Activated CD4-positive, alpha-beta T cell treated with anti-CD3 and anti-CD28 coated beads for 24 hours (primary cell): ENCODE measurements at places on chromosomes 6 and 20.

DNA sequence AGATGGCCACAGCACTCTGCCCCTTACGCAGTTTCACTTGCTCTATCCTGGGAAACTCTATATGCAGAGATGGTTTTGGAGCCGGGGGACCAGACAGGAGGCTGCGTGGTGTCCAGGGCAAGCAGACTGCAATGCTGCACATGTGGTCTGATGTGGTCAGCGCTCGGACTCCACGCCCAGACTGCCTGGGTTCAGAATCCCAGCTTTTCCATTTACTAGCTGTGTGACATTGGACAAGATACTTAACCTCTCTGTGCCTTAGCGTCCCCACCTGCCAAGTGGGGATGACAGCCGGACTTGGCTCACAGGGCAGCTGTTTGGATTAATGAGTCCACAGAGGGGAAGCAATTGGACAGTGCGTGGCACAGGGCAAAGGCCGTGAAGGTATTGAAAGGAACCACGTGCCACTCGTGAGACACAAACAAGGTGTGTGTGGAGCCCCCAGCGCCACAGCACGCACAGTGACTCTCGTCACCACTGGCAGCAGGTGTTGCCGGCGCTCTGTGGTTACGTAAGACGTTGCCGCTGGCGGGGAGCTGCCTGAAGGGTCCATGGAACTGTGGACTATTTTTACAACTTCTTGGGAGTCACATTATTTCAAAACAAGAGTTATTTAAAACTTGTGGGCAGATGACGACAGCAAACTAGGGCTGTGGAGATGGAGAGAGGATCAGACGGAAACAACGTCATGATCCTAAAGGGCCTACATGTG, 201.4 kb downstream of the PREX1 start:
- DNase-seq, result no peak

GRCh38 chr6:28488916-28489365, 26.7 kb downstream of the GPX6 start:
- DNase-seq, result peak; percentile 25

DNA sequence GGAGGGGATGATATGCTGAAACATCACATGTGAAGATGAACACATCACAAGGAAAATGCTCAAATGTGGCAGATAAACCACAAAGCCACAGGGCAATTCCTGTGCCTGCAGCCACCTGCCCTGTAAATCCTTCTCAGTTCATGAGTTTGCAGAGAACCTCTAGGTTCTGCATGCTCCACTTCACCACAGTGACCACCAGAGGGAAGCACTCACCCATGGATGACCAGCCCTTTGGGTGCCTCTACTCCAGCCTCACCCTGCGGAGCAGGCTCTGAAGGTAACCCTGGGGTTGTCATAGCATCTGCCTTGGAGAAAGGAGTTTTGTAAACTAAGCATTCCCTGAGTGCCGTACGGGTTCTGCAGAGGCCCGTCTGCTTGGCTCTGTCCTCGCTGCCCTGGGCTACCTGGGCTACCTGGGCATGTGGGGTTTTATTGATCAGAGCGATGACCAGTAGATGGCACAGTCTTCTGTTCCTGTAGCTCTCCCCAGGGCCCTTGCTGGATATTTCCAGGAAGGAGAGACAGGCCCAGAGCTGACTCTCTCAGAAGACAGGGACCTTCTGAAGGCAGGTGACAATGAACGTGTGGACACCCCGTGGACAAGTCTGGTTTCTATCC, 31.7 kb upstream of the CST1 start:
- DNase-seq, result no peak

- DNase-seq, result no peak
Measured at GRCh38 chr6:41284726-41285125, 1.8 kb downstream of the TREM1 start.

- no peak for DNase-seq
Measured at GRCh38 chr20:34680586-34681175, 3.8 kb upstream of the PIGU start.

GRCh38 chr20:20303742-20304141, 64.2 kb upstream of the INSM1 start:
- no peak for DNase-seq

DNA sequence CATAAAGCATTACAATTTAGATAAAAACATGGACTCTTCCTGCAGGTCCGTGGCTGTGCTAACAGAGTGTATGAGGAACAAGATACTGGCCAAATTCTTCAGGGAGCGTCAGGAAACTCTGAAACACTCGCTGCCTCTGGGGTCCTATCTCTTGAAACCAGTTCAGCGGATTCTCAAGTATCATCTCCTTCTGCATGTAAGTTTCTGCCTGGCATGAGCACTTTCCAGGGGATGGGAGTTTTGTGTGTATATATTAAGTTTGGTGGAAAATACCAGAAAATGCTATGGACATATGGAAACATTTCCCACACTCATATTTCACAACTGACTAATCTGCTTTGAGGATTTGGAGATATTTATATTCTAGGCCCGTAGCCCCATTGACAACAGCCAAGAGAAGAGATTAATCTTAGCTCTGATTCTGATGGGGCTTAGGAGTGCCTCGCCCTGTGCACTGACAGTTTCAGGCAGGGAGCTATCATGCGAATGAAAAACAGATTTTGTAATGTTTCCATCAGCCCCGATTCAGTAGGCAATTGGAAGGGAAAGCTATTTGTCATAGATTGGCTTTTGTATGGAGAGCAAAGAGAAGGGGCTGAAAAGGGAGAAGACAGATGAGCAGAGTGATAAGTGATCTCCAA, 64.7 kb upstream of the MTHFD1L start:
- no peak for DNase-seq

- DNase-seq, result no peak
Measured at GRCh38 chr20:50574586-50574985, 64.4 kb downstream of the PTPN1 start.

- DNase-seq, result no peak
Measured at GRCh38 chr20:51803148-51803854, 980 bp upstream of the SALL4 start.

DNA sequence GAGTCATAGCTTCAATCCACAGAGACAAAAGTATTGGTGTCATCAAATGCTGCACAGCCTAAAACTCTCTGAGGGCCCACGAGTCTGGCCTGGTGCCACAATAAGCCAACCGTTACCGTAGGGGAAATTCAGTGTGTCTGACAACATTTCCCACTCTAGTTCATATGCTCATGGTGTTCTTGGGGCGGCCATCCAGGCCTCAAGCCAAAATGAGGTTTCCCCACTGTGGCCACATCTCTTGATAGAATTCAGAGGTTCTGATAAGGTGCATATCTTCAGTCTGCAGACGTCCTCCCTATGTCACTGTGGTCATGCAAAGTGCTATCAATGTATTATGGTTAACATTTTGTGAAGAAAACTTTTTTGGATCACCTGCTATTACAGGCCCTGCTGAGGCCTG, 627.7 kb downstream of the QKI start:
- DNase-seq, result no peak

GRCh38 chr6:5837323-5837722, 169.4 kb downstream of the NRN1 start:
- no peak for DNase-seq

GRCh38 chr6:143232849-143233248, 172.2 kb downstream of the AIG1 start:
- no peak for DNase-seq

DNA sequence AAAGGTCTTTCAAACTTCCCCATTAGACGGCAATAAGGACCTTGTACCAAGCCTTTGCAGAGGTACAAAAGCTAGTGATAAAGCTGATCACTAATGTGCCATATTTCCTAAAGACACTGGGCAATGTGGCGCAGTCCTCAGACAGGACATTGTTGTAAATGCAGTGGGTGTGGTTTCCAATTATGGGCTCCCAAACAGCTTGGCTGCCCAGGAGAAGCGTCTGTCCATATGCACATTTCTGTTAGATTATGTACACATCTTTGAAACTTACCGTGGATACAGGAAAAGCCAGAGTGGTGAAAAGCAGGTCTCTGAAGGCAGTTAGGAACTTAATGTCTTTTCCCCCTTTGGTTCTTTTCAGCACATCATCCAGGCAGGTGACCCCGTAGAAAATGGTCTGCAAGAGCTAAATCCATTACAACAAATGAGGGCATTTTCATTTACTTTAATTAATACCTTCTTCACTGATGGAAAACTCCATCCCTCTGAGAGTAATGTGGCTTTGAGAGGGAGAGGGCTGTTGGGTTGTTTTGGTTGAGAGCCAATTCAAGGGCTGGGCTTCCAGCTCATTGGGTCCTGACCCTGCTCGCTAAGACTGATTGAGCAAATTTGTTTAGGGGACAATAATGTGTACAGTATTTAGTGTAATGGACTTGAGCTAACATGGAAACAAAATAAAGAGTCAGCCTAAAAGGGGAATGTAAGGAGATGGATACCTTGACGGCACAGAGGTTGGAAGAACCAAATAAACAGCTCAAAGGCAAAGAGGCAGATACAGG, 10.4 kb downstream of the ADTRP start:
- DNase-seq, result no peak

DNA sequence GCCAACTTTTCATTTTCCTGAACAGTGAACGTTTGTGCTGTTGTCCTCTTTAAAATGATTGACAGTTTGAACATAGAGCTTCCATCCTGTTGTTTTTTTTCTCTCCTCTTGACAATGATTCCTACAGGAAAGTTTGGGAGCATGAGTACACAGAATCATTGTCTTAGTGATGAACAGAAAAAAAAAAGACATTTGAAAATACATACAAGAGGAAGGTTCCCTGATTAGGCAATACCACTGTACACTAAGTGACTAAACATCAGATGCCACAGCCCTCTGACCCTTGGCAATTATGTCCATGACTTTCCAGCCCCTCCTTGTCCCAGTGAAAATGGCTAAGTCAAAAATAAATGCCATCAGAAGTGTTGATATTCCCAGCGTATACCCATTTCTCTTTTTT, 71.5 kb downstream of the RTN4IP1 start:
- no peak for DNase-seq

GRCh38 chr20:63352811-63353221, 8.3 kb downstream of the CHRNA4 start:
- no peak for DNase-seq

DNA sequence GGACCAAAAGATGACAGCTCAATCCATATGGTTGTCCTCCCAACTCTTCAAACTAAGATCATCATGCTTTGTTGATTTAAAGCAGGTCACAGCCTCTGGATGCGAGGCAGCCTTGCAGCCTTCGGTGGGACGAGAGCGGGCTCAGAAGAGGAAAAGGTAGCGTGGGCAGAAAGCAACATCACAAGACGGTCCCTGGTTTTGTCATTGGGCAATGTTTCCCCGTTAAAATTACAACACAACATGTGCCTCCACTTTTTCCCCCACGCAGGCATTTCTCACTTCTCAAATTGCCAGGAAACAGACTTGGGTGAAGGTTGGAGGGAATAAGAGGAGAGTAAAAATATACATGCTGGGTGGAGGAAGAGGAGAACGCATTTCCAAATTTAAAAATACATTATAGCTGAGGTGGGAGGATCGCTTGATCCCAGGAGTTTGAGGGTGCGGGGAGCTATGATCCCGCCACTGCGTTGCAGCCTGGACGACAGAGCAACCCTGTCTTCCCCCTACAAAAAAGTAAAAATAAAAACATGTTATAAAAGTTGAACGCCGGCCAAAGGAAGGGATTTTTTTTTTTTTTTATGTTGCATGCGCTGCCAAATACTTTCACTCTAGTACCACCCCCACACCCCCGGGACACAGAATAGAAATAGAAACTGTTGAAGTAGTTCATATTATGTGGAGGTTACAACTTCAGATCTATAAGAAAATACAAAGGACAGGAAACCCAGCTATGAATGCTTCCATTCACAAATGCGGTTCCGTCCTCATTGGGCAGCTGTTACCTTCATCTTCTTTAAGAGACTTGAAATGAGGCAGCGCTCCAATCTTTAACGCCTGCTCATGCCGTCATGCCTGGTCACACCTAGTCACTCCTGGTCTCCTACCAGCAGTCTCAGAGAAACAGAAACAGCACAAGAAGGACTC, 13.9 kb upstream of the NAA20 start:
- DNase-seq, result no peak

GRCh38 chr6:37285861-37286311, 27.9 kb upstream of the TMEM217 start:
- DNase-seq, result no peak

DNA sequence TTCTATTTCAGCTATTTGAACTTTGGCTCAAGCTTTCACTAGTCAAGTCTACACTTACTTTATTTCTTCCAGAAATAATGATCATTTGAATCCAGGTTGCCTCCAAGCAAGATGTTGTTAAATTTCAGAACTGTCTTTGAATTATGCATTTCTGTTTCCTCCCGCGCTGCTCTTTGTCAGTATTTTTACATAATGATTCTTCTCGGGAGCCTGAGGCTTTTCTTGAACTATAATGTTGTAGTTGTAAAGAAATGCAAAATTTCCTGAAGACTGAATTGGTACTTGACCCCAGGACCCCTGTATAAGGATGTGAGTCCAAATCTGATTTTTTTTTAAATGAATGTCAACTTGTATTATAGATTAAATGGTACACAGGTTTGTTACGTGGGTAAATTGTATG, 80.4 kb downstream of the ARMC2 start:
- DNase-seq, result no peak

GRCh38 chr6:86010915-86011786, 368.5 kb upstream of the SYNCRIP start:
- DNase-seq, result no peak

DNA sequence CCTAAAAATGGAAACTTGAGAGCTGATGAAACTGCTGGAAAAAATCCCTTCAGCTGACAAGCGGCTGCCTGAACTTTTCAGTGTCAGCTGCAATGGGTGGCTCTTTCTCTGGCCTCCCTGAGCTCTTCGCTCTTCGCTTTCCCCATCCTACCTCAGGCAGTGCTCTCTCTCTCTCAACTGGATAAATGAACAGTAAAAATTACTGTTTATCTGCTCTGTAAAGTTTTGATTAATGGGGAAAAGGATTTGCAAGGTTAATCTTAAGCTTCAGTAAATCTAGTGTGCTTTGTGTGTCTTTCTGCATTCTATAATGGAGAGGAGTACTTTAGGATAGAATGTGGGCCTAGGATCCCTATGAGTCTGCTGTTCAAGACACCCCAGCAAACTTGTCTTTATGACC, 35.1 kb downstream of the TMEM14A start:
- DNase-seq, result no peak

DNA sequence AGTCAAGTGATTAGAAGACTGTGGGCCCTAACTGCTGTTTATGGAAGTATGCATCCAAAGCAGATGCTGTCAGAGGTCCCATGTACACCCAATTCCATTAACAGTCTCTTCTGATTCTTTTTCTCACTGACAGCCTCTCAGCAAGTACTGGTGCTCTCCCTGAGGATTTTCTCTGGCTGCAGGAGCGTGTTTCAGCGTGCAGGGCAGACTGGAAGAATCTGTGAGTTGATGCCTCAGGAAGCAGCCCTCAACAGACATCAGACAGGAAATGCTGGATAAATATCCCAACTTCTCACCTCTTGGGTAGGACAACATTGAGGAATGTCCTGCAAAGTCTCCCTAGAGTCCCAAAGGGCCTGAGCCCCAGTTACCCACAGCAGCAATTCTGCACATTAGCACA, 40.8 kb downstream of the ANKEF1 start:
- no peak for DNase-seq

- no peak for DNase-seq
Measured at GRCh38 chr20:58168843-58169242, 59.6 kb downstream of the ANKRD60 start.
